ENCODE measurements at places on chromosomes 6 and 20.

- H3K27me3 ChIP-seq, result no peaks in the 10 kb centered on the region
- no peak overlapping the region for H3K4me3 ChIP-seq
- DNase-seq, result no peak
- H3K36me3 ChIP-seq, result no peaks in the 10 kb centered on the region
- no peak overlapping the region for H3K27ac ChIP-seq
Measured at GRCh38 chr6:166112580-166112979, 55.1 kb downstream of the TBXT start.

GRCh38 chr6:43773980-43774775 is 4.2 kb downstream of the VEGFA start:
- peak overlapping the region; percentile 95 for H3K27ac ChIP-seq
- H3K36me3 ChIP-seq, result no peaks in the 10 kb centered on the region
- peaks cover 34% of the 10 kb centered on the region for H3K4me1 ChIP-seq
- peak overlapping the region; percentile 93 for H3K4me3 ChIP-seq

DNA sequence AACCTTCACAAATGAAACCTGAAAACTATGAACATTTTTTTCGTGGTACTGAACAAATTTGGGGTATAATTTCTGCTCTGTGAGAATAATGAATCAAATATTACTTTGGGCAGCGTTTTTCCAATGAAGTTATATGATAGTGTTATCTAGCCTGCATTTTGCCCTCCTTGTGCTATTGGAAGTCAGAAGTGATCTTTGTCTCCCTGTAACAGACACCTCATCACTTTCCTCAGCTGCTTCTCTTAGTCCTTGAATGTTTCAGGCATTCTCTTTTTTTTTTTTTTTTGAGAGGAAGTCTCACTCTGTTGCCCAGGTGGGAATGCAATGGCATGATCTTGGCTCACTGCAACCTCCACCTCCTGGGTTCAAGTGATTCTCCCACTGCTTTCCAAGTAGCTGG is 10.2 kb downstream of the DDX27 start:
- DNase-seq, result no peak
- H3K27me3 ChIP-seq, result no peaks in the 10 kb centered on the region
- no peaks in the 10 kb centered on the region for H3K4me1 ChIP-seq
- H3K36me3 ChIP-seq, result peaks cover 15% of the 10 kb centered on the region

- no peaks in the 10 kb centered on the region for H3K4me1 ChIP-seq
- H3K36me3 ChIP-seq, result no peaks in the 10 kb centered on the region
- H3K4me3 ChIP-seq, result no peak overlapping the region
- DNase-seq, result no peak
- no peaks in the 10 kb centered on the region for H3K27me3 ChIP-seq
Measured at GRCh38 chr6:49326347-49326746, 136.7 kb downstream of the MMUT start.

DNA sequence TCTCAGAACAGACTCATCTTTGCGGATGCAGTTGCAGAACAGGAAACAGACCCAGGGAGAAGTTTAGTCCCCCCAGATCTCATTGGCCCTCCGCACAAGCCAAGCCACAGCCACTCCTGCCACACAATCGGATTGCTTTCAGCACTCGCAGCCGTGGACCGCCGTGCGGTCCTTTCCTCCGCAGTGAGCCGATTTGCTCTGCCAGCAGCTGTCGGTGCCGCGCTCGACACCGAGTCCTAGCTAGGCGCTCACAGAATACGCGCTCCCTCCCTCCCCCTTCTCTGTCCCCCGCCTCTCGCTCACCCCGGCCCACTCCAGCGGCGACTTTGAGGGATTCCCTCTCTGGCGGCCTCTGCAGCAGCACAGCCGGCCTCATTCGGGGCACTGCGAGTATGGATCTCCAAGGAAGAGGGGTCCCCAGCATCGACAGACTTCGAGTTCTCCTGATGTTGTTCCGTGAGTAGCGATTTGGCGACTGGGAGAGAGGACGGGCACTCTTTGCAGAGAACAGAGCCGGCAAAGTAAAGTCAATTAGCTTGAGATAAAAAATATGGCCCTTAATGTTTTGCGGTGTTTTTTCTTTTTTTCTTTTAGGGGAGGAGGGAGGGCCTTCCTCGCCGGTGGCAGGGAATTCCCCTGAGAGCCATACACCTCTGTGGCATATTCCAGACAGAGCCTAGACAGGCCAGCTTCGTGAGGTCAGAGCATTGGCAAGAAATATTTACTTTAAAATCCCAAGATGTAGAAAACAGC is at the start of gene LAMP5:
LAMP5 (plus strand) TSS at position 130 of the 753 bp plus-strand sequence; CDS start at position 393, 263 bp downstream.
- DNase-seq, result no peak
- no peak within 1 kb of the TSS for H3K4me3 ChIP-seq
- H3K27ac ChIP-seq, result no peak within 1 kb of the TSS
- no peaks in the 10 kb centered on the region for H3K36me3 ChIP-seq
- H3K27me3 ChIP-seq, result no peaks in the 10 kb centered on the region
- H3K4me1 ChIP-seq, result no peaks in the 10 kb centered on the region

DNA sequence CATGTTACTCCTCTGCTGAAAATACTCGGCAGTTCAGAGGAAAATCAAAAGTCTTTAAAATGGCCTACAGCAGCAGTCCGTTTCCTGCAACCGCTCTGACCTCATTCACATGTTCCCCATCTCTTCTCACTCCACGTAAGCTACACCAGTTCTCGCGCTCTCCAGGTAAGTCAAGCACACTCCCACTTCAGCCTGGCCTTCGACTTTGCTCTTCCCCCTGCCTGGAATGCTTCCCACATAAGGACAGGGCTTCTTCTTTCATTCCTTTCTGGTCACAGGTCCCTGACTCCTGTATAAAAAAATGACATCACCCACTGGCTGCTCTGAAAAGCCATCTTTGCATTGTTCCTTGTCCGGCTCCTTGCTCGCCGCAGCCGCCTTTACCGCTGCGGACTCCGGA is 42.7 kb downstream of the MGME1 start:
- H3K27me3 ChIP-seq, result no peaks in the 10 kb centered on the region
- no peak overlapping the region for H3K27ac ChIP-seq
- H3K36me3 ChIP-seq, result no peaks in the 10 kb centered on the region

DNA sequence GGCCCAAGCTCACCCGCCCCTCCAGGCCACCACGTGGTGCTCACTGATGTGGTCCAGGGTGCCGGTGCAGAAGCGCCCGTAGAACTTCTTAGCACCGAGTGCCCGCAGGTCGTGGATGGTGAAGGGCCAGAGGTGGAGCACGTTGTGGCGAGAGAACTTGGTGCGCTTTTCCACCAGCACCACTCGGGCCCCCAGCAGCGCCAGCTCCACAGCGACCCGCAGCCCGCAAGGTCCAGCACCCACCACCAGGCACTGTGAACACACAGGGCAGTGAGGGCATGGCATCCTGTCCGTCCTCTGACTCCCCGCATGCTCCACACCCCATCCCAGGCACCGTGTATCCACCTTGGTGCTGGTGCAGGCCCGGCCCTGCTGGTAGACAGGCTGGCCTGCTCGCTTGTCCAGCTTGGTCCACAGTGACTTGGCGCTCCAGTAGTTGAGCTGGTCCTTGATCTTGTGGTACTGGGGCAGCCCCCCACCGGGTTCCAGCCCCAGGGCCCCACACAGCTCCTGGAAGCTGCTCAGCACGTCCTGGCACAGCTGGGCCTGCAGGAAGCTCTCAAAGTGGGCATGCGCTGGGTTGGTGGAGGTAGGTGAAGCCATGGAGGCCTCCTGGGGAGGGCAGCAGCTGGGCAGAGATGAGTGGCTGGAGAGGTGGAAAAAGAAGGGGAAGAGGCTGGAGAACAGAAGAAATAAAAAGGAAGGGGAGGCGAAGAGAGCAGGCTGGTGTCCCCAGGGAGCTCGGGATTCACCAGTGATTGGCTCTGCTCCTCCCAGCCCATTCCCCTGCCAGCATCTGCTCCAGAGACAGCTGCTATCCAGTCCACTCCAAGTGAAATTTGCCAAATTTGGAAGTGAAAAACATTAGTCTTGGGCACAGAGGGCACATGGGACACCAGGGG is 1.7 kb downstream of the MICAL1 start:
- H3K4me1 ChIP-seq, result no peaks in the 10 kb centered on the region
- peak overlapping the region; percentile 82 for H3K4me3 ChIP-seq
- DNase-seq, result no peak
- H3K27me3 ChIP-seq, result no peaks in the 10 kb centered on the region
- H3K36me3 ChIP-seq, result no peaks in the 10 kb centered on the region

DNA sequence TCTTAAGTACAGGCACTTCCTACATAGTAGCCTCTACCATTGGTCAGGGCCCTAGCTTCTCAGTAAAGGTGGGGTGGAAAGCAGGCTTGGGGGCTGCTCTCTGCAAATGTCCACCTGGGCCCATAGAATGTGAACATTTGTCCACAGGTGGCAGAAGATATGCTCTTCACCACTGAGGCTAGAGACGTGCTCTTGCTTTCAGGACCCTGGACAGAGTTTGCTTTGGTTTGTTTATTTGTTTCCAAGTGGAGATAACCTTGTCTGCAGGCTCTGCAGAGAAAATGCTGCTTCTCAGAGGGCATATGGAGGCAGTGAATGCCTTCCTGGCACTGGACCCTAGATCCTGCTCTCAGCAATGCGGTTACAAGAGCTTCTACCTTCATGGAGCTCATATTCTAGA is 129.0 kb downstream of the F13A1 start:
- H3K4me1 ChIP-seq, result no peaks in the 10 kb centered on the region
- H3K4me3 ChIP-seq, result no peak overlapping the region
- H3K36me3 ChIP-seq, result no peaks in the 10 kb centered on the region

DNA sequence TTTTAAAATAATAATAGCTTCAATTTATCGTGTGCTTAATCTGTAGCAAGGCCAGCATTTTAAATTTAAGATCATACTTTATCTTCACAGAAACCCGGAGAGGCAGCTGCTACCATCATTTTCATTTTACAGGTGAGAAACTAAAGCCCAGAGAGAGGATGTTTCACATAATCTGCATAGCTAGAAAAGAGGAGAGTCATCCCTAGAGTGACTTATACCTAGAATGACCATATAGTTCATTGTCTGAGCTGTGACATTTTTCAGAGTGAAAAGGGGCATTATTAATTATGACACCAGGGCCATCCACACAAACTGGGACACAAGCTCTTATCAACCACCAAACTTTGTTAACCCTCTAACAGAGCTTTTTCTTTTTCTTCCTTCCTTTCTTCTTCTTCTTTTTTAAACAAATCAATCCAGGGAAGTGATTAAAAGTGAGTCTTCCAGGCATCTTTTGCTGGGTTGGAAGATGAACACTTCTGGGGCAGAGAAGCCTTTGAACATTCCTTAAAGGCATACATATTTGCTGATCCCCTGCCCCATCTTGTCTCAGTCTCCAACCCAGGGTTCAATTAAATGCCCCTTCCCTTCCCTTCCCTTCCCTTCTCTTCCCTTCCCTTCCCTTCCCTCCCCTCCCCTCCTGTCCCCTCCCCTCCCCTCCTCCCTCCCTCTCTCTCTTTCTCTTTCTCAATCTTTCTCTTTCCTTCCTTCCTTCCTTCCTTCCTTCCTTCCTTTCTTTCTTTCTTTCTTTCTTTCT is 272.5 kb upstream of the JAG1 start:
- H3K36me3 ChIP-seq, result no peaks in the 10 kb centered on the region
- H3K27me3 ChIP-seq, result no peaks in the 10 kb centered on the region
- H3K4me3 ChIP-seq, result no peak overlapping the region
- H3K4me1 ChIP-seq, result no peaks in the 10 kb centered on the region

DNA sequence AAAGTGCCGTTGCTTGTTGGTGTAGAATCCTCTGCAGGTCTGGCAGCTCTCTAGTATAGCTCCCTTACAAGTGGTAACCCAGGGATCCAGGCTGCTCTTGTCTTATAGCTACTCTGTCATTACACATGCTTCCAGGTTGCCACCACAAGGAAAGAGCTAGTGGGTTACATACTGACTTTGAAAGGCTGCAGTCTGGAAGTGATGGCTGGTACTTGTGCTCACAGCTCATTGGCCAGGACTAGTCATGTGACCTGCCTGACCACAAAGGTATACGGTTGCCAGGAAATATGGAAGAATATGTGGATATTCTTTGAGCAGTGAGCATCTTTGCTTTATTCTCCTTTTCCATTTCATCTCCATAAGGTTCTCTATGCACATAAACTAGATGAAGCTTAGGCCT is 46.0 kb downstream of the RREB1 start:
- peaks cover 3% of the 10 kb centered on the region for H3K4me1 ChIP-seq
- H3K27ac ChIP-seq, result no peak overlapping the region
- H3K36me3 ChIP-seq, result no peaks in the 10 kb centered on the region

DNA sequence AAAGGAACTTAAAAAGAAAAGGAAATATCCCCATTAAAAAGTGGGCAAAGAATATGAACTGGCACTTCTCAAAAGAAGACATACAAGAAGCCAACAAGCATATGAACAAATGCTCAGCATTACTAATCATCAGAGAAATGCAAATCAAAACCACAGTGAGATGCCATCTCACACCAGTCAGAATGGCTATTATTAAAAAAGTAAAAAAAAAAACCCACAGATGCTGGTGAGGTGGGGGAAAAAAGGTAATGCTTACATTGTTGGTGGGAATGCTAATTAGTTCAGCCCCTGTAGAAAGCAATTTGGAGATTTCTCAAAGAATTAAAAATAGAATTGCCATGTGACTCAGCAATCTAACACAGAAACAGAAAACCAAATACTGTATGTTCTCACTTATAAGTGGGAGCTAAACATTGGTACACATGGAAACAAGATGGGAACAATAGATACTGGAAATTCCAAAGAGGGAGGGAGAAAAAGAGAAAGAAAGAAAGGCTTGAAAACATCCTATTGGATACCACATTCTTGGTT is 437.1 kb downstream of the GRIK2 start:
- H3K27ac ChIP-seq, result no peak overlapping the region
- no peaks in the 10 kb centered on the region for H3K4me1 ChIP-seq
- no peaks in the 10 kb centered on the region for H3K27me3 ChIP-seq

DNA sequence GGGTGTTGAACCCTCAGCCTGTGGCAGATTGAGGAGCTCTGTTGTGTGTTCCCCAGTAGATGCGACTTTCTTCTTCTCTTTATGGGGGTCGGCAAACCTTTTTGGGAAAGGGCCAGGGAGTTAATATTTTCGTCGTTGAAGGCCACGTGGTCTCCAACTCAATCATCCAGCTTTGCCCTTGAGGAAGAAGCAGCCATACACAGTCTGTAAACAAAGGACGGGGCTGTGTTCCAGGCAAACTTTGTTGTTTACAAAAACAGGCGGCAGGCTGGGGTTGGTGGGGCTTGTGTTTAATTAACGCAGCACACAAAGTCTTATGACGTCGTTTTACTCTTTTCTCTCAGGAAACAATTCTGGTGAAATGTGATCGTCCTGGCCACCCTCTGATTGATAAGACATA is 20.2 kb downstream of the KIF25 start:
- no peak overlapping the region for H3K4me3 ChIP-seq
- no peaks in the 10 kb centered on the region for H3K36me3 ChIP-seq
- H3K27ac ChIP-seq, result peak overlapping the region; percentile 45
- H3K4me1 ChIP-seq, result no peaks in the 10 kb centered on the region
- DNase-seq, result no peak

DNA sequence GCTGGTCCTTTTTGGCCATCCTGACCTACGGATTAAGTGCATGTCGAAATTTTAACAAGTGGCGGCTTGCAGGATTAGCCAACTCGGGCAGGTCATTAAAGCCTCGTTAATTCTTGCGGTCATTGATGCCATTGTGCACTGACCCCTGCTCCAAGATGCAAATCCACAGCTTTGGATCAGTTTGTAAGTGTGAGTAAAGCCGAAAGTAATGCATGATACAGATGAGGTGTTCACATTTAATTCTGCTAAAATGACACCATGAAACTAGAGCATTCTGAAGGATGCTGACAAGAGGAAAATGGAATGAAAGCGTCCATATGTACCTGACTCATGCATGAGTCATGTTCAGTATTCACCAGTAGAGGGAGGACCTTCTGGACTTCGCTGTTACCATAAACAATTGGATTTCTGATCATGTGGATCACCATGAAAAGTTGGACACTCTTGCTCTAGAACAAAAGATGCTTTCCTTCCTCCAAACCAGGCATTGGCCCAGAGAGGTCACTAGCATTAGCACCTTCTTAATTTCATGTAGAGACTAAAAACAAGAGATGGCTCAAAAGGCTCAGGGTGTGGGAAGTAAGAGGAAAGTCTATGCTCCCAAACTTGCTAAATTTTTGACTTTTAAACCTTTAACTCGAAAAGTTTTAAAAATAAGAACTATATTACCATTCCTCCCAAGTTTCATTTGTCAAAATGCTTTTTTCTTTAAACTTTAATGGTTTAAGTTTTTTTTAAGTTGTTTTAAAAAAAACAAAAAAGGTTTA is 48.0 kb downstream of the MUC22 start:
- no peaks in the 10 kb centered on the region for H3K36me3 ChIP-seq
- H3K27me3 ChIP-seq, result no peaks in the 10 kb centered on the region

Measured in breast epithelium (tissue), 4 donors.